ENCODE measurements at places on chromosomes 12 and 14.

DNA sequence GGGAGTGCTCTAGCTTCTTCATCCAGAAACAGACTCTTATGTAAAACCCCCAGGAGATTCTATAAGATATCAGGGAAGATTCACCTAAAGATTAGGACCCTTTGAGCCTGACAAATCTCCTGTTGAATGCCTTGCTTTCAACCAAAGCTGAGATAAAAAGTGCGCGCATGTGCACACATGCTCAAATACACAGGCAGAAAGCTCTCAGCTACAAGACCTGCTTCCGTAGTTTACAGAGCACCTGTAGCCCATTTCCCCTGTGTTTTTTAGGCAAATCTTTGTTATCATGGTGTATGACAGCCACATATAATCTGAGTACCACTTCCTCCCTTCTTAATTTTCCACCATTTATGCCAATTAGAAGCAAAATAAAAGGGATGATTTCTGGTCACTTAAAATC, 866.9 kb downstream of the NRXN3 start:
- DNase-seq, result no peak

DNA sequence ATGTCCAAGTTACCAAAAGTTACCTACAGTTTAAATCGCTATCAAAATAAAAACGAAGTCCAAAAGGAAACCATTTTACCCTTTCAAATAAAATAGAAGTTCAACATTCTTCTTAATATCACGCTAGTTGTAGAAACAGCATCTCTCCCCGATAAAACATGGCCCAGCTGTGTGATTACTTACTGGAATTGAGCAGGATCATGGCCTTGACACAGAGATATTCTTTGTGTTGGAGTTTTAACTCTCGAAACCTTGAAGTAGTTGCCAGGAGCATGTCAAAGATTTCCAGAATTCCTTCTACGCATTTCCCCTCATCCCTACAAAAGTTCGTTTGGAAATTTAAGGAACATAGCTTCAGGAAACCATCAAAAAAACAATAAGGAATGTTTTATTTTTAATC, 44.8 kb downstream of the ESR2 start:
- DNase-seq, result no peak

- no peak for DNase-seq
Measured at GRCh38 chr12:17030338-17030737, 424.4 kb upstream of the LMO3 start.

DNA sequence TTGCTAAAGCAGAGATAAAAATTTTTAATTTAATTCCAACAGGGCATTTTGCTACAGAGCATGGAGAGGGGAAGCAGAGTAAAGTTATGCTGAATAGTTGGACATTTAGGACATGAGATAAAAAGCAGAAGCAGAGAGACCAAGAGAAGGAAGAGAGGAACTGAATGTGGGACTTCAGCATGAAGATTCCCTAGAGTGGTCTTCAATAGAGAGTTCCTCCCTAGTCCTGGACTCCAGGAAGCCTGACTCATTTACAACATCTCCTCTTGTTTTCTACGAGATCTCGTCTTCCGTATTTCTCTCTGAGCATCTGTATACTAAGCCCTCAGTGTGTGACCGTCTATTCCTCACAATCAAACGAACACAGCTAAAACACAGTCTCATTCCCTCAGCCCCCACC, 35.2 kb upstream of the IFT81 start:
- no peak for DNase-seq

- DNase-seq, result no peak
Measured at GRCh38 chr14:31966896-31967668, 110.0 kb upstream of the ARHGAP5 start.

Data from coronary artery (tissue), 2 donors.